Stimulated activated CD4-positive, alpha-beta T cell treated with anti-CD3 and anti-CD28 coated beads, Interleukin-12 subunit alpha, Interleukin-12 subunit beta, amount 100 ng/mL, for 4 hours (primary cell): ENCODE measurements at places on chromosomes 6 and 20.
A peak's percentile ranks its signal among the peaks of the same experiment; 100 is the strongest.

DNA sequence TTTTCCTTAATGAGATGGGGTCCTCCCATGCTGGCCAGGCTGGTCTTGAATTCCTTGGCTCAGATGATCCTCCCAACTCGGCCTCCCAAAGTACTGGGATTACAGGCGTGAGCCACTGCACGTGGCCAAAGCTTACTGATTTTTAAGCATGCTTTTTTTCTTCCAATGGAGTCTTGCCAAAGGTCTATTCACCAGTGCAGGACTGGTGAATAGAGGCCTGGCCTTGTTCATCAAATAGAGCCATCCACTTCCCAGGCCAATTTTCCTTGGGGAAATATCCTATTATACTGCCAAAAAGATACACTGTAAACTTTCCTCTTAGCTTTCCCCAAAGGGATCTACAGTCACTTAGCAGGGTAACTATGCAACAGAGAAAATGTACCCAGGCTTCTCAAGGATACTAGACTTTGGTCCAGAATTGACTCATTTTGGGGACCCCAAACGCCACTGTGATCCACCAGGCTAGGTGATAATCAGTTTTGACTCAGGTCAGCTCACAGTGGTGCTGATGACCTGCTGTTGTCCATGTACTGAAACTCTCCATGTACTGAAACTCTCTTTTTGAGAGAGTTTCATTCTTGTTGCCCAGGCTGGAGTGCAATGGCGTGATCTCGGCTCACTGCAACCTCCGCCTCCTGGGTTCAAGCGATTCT is 91.8 kb downstream of the REPS1 start:
- DNase-seq = no peak

GRCh38 chr6:13146442-13146841 is 181.9 kb downstream of the TBC1D7 start:
- no peak for DNase-seq

- DNase-seq = no peak
Observed at GRCh38 chr6:168434505-168434904, 6.5 kb upstream of the SMOC2 start.

DNA sequence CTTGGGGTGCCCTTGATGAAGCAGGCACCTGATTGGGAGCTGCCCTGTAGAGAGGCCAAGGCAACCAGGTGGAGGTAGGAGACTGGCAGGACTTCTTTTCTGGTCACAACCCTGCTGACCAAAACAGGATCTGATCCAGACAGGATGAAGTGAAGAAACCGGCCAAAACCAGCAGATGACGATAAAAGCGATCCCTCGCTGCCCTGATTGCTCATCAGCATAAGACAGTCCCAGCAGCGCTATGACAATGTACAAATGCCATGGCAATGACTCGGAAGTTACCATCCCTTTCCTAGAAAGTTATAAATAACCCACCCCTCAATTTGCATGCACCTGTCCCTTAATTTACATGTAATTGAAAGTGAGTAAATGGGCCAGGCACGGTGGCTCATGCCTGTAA is 88.4 kb upstream of the PDE10A start:
- no peak for DNase-seq

- peak; percentile 61 for DNase-seq
Observed at GRCh38 chr20:57622579-57623381, 2.6 kb upstream of the ZBP1 start.

- DNase-seq = no peak
Observed at GRCh38 chr6:13908955-13909381, 15.8 kb upstream of the RNF182 start.

GRCh38 chr20:51532577-51533191 is 9.8 kb downstream of the NFATC2 start:
- DNase-seq = no peak

DNA sequence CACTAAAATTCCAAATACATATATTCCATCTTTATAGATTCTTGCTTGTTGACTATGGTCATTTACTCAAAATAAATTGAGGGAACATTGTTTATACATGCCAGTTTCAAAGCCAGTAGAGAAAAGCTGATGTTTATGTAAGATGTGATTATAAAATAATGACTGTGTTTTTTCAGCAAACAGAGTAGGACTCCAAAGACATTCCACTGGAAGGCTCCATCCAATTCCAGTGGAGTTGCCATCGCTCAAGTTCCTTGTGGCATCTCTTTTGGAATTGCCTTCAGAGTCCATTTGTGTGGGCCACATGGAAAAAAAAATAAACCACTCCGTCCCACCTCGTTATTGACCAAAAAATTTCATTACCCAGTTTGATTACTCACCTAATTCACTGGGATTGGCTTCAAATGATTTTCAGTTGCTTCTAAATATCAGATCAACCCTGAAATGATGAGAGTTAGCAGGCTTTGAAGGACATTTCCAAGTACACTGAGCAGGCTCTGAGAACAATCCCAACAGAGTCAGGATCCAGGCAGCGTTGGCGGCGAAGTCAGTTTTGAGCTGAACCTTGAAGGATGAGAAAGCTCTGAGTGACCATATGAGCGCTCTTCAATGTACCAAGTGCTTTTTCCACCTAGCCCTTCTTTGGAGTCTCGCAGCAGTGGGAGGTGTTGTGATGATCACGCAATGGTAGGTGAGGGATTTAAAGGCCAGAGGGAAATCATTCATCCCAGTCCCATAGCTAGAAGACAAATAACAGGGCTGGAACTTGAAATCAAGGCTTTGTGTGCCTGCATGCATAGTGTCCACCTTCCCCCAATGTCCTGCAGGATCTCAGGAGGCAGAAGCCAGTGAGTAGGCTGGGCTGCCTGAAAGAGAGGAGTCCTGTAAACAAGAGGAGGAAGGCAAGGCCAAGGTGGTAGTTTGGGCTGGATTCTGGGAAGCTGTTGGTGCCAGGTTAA is 281.7 kb downstream of the CDC5L start:
- no peak for DNase-seq

DNA sequence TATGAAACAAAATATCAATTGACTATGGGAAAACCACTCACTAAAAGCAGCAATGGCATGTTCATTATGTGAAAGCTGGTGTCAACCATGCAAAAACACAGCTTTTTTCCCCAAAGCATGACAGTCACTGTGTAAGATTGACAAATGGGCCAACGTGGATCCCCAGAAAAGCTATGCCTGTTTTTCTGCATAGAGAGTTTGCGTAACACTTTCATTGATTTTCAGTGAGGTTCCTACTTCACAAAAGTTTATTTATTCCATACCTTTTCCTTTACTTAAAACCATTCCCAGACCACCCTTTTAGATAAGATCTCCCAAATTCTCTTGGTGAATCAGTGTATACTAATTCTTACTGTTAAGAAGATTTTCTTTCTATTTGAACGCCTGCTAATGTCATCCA is 138.4 kb upstream of the GLP1R start:
- no peak for DNase-seq

GRCh38 chr6:157323255-157323965 is at the start of gene TMEM242:
Gene TMEM242, minus strand, starts transcription at chr6:157323519. Its CDS starts 20 bp downstream, at chr6:157323499.
- DNase-seq = peak; percentile 87

DNA sequence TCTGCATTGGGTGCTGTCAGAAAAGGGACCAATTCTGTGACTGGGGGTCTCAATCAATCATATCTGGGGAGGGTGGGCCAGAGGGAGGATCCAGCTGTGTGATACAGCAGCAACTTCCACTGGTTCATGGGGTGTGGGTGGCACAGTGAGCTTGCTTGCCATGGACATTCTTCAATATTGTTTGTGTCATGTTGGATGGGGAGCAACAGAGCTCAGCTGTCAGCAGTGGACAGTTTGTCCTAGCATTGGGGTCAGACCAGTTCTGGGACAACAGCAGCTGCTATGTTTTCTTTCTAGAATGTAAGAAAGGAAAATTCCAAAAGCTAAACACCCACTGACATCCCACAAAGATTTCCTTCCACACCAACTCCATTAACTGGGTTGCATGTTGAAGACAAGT is 221.9 kb upstream of the CDH4 start:
- no peak for DNase-seq

GRCh38 chr6:169424821-169425240 is 171.2 kb upstream of the THBS2 start:
- no peak for DNase-seq

DNA sequence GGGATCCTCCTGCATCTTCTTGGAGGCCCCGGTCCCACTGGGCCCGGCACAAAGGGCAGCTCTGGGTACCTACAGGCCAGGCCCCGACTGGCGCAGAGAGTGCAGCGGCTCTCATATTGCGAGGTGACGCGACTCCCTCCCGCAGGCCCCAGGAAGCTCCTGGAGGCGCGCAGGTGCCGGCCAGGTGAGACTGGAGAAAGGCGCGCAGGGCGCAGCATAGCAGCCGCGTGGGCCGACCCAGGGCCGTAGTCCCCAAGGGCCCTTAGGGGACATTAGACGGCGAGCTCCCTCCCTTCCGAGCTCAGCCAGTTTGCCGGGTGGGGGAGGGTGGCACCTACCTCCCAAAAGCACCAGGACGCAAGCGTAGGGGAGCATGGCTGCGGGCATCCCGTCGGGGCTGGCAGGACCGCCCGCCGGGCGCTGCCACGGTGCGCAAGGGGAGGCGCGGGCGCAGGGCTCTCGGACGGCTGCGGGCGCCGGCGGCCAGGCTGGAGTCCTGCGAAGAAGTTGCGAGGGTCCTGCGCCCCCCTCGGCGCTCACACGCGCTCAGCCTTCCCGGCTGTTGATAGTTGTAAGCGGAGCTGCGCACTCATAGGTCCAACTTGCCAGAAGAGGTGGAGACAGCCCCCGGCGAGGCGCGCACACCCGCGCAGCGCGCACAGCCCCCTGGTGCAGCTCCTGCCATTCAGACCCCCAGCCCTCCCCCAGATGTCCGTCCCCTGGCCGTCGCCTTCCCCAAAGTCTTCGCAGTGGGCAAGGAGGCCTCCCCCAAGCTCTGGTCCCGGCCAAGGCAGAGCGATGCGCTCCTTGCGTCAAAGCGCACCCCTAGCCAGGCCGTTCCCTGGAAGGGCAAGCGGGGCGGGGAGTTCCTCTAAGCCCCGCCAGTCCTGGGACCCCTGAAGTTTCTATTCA is 622 bp downstream of the APCDD1L start:
- no peak for DNase-seq

DNA sequence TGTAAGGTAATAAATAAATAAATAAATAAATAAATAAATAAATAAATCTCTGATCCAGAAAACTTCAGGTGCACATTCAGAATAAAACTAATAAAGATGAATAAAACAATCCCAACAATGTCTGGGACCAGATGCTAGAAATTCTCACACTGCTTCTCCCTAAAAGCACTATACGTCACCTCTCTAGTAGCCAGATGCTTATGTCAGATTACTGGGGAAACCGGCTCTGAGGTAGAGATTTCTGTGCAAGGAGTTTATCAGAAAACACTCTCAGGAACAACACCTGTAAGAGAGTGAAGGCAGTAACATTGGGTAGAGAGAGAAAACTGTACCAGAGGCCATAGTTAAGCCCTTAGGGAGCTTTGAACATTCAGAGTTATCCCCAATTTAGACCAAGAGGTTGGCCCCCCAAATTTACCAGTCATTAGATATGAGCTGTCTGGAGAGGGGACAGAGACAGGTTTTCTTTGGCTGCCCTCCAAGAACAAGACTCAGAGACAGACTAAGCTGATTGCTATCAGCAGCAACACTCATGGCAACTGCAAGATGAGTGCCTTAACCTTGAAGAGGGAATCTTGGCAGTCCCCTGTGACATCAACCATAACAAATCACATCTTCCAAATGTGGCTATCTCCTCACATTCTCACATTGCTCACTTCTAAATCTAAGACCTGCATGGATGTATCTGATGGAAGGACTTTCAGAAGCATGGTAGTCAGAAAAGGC is 151.2 kb upstream of the BMP5 start:
- DNase-seq = no peak

- DNase-seq = no peak
Observed at GRCh38 chr6:93848031-93848742, 428.8 kb upstream of the EPHA7 start.

DNA sequence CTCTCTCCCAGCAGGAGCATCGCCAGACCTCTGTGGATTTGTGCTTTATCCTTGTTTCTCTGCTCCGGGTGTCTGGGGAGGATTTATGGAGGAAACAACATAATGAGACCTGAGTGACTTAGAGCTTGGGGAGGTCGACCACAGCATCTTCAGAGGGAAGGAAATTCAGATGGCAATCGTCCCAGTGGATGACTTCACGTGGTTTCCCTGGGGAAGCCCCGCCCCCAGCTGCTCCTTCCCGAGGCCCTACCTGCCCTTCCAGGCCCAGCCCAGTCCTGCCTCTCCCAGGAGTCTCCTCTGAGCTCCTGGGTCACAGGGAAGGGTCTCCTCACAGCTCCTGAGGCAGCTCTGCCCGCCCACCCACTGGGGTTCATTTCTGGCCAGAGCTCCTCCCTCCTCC is 430.3 kb upstream of the SULF2 start:
- no peak for DNase-seq

DNA sequence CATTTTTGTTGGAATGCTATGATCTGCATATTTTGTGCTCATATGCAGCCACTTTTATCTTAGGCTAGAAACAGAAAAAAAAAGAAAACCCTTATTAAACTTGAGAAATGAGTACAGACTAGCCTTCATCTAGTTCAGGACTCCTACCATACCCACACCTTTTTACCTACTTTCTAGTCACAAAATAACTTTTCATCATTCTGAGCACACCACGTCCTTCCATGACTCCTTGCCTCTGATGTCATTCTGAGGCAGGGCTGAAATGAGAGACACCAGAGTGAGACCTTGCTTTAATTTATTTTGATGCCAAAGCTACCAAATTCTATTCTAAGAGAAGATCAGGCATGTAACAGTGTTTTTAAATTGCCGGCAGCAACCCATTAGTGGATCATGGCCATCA is 38.8 kb downstream of the SNX3 start:
- DNase-seq = no peak

GRCh38 chr20:63635431-63636141 is 8.7 kb upstream of the GMEB2 start:
- peak; percentile 54 for DNase-seq

DNA sequence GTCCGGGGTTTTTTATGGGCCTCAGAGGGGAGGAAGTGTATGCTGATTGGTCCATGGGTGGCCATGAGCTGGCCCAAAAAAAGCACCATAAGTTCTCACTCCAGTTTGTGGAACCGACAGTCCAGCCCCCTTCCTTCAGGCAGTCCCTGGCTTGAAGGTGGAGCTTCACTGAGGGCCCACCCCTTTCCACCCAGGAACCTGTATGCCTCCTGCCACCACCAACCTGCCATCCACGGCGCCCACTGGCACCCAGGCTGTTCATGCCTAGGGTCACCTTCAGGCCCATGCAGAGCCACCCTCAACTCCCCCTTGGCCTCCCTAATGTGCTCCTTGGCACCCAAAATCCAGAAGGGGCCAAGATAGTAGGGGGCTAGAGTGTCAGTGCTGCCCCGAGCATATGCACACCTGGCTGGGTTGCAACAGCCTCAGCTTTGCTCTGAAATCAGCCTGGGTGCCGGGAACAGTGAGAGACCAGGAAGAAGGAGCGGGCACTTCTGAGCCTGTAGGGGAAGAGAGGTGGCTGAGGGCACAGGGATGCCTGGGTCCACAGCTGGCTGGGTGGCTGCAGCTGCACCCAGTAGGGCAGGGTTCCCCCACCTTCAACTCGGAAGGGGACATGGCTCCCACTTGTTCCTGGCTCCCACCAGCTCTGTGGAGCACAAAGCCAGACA is 292.4 kb downstream of the ARHGAP18 start:
- no peak for DNase-seq

DNA sequence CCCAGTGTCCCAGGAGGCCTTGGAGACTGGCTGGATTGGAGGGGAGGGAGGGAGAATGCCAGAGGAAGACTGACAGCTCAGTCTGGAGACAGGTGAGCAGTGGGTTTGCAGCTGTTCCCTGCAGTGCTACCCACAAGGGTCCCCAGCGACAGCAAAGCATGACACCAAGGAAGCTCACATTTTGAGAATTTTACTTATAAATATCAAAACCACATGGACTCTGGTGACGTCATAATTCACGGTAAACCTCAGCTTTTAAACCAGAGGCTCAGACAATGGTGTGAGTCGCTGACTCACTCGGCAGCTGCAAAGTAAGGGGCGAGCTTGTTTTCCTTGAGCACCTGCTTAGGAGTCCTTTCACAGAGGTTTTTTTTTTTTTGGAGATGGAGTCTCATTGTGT is 65.2 kb downstream of the THBS2 start:
- DNase-seq = no peak
